Activated CD4-positive, alpha-beta T cell treated with anti-CD3 and anti-CD28 coated beads, Interleukin-2, amount 50 U/mL, for 1 hour (primary cell): ENCODE measurements at places on chromosomes 2 and 18.

GRCh38 chr2:100886085-100886484 lies 66.1 kb downstream of the NPAS2 start:
- no peak for DNase-seq

DNA sequence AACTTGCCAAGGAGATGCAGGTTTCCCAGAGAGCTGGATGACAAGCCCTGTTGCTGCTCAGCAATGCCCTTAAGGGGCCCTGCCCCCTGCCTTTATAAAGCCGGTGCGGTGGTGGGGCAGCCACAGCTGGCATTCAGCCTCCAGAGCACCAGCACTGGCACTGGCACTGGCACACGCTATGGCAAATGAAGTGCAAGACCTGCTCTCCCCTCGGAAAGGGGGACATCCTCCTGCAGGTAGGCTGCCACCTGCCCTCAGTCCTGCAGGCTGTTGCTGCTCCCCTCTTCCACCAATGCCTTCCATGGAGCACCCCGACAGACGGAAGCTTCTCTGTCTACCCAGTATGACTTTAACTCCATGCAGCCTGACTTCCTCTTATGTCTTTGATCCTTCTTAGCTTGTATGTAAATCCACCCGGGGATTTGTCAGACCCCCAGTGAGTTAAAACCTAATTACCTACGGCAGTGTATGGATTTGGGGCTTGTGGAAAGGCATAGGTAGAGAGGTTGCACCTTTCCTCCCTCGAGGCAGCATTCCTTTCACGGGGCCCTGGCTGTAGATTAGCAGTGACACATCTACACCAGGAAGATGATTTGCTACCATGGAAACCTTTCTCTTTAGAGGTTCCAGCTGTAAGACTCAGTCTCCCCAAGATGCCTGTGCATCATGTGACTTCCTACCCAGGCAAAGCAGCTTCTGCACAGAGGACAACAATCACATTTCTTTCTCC lies at the start of gene DAPL1:
Gene DAPL1, plus strand, starts transcription at position 123 of the 730 bp plus-strand sequence. Its CDS starts 56 bp downstream, at position 179.
- DNase-seq = no peak

GRCh38 chr2:96146153-96146880 lies 1.1 kb upstream of the DUSP2 start:
- peak; percentile 86 for DNase-seq

GRCh38 chr18:32683044-32683443 lies 89.8 kb downstream of the KLHL14 start:
- DNase-seq = no peak

DNA sequence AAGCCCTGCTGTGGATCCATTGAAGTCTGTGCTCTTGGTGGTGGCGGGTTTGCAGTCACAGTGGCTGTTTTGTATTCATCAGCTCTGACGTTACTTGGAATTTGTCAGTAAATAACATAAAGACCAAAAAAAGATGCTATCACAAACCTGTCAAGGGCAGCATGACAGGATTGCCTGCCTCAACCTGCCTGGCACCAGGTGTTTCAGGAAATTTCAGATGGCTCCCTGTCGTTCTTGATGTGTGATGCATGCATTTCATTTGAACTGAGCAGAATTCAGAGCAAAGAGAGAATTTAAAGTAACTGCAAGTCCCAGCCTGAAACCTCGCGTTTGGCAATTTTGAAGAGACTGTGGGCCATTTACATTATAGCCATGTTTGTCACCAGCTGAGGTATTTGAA lies 50.3 kb upstream of the EPC2 start:
- DNase-seq = no peak

- no peak for DNase-seq
These were observed 67.5 kb upstream of the BZW1 start for GRCh38 chr2:200744201-200744602.

GRCh38 chr2:137929519-137929916 lies 34.8 kb upstream of the HNMT start:
- no peak for DNase-seq

DNA sequence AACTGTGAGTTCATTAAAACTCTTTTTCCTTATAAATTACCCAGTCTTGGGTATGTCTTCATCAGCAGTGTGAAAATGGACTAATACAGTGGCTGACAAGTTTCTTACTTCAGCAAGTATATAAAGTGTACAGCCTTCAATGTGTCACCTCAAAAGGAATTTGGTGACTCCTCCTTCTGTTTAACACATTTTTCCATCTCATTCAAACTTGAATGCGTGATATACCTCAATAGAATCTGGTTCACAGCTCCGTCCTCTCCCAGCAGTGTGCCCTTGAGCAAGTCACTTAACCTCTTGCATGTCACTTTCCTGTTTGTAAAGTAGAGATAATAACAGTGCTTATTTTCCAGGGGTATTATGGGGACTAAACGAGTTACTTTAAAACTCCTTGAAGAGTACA lies 159.6 kb downstream of the CCBE1 start:
- no peak for DNase-seq
